ENCODE measurements at places on chromosomes 16 and 17. TPM values are rescaled to one million over a fixed set of nuclear protein-coding genes. Genes with fewer than 3 reads are reported as not detected.
A peak's percentile ranks its signal among the peaks of the same experiment; 100 is the strongest.

- peak overlapping the region; percentile 100 for H3K27ac ChIP-seq
- H3K36me3 ChIP-seq: no peaks in the 10 kb centered on the region
- no peaks in the 10 kb centered on the region for H3K27me3 ChIP-seq
- peak overlapping the region; percentile 52 for H3K4me3 ChIP-seq
Measured at GRCh38 chr17:59839651-59840328, 53.0 kb downstream of the TUBD1 start.

Gene NTN1
- total RNA-seq: 0.60 TPM

- no peaks in the 10 kb centered on the region for H3K4me1 ChIP-seq
- no peaks in the 10 kb centered on the region for H3K27me3 ChIP-seq
- DNase-seq: no peak
- H3K27ac ChIP-seq: peak overlapping the region; percentile 23
Measured at GRCh38 chr17:76796081-76796480, 58.2 kb downstream of the MFSD11 start.

GRCh38 chr16:68113765-68114240 lies 28.6 kb downstream of the NFATC3 start:
- H3K27me3 ChIP-seq: no peaks in the 10 kb centered on the region
- no peak overlapping the region for H3K27ac ChIP-seq
- H3K4me1 ChIP-seq: no peaks in the 10 kb centered on the region
- H3K36me3 ChIP-seq: no peaks in the 10 kb centered on the region
- no peak overlapping the region for H3K4me3 ChIP-seq
- DNase-seq: no peak

DNA sequence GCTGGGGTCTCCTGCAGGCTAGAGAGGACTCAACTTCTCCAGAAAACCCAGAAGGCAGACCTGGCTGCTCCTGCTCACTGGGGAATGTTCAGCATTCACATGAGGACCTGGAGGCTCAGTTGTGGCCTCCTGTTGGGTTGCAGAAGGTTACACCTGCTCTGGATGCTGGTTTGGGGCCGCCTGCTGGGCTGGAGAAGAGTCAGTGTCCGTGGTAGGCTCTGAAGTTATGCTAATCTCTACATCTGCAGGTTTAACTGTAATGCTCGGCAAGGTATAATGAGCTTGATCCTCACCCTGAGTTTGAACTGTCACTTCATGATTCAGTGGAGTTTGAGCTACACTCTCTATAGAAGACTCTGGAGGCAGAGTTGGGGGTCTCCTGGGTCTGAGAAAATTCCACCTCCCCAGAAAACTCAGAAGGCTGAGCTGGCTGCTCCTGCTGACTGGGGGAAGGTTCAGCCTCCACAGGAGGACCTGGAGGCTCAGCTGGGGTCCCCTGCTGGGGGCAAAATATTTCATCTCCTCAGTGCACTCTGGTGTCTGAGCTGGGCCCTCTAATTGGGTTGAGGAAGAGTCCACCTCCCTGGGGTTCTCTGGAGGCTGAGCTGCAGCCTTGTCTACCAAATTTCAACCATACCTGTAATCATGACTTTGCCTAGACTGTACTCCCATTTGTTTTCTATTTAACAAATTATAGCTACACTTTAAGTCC lies 23.5 kb downstream of the RDM1 start:
- no peaks in the 10 kb centered on the region for H3K4me1 ChIP-seq
- DNase-seq: no peak
- no peaks in the 10 kb centered on the region for H3K27me3 ChIP-seq
- no peak overlapping the region for H3K4me3 ChIP-seq

Gene TPSD1
- not detected for total RNA-seq

Gene GNG13
- not detected for total RNA-seq

- H3K27me3 ChIP-seq: no peaks in the 10 kb centered on the region
- no peaks in the 10 kb centered on the region for H3K4me1 ChIP-seq
- H3K27ac ChIP-seq: no peak overlapping the region
- no peak for DNase-seq
Measured at GRCh38 chr16:71205482-71206131, 24.9 kb downstream of the HYDIN start.

Gene RUSF1
- 113 TPM for total RNA-seq

Gene ABCC11
- 0.18 TPM for total RNA-seq

Gene RBFOX1
- total RNA-seq: 5.7 TPM

DNA sequence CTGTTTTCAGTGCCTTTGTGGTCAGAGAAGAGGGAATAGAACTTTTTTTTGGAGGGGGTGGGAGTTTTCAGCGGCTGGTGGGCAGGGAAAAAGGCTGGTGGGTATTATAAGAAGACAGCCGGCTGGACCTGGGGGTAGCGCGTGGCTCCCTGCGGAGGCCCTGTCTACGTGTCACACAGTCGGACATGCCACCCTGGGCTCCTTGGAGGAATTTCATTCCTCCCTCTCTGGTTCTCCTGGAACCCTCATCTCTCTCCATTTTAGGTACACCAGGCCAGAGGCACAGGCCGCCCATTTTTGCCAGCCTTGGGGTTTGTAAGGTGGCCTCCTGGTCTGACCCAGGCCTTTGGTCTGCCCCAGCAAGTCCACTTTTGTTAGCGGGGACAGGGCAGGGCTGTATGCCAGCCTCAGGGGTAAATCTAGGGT lies 908 bp downstream of the FKBP10 start:
- H3K4me3 ChIP-seq: peak overlapping the region; percentile 92
- no peaks in the 10 kb centered on the region for H3K27me3 ChIP-seq
- peaks cover 18% of the 10 kb centered on the region for H3K4me1 ChIP-seq
- peaks cover 7% of the 10 kb centered on the region for H3K36me3 ChIP-seq
- DNase-seq: no peak
- peak overlapping the region; percentile 80 for H3K27ac ChIP-seq
